CD4-positive, alpha-beta T cell treated with Interferon gamma for 1 hour (primary cell): ENCODE measurements at places on chromosomes 3 and 15.

DNA sequence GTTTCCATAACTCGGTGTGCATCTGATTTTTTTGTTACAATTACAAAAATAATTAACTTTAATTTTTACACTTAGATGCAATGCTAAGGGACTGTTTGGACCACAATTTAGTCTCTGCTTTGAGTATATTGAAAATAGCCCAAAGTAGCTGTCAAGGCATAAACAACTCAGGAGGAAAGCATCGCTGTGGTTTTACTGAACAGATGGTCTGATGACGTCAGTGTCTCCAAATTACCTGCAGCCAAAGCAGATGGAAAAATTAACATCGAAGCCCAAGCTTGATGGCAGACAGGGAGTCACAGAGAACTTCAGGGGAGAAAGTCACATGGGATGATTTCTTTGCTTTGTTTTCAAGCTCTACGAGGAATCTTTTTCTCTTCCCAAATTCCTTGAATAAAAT is 83.1 kb upstream of the PLCL2 start:
- DNase-seq, result no peak

DNA sequence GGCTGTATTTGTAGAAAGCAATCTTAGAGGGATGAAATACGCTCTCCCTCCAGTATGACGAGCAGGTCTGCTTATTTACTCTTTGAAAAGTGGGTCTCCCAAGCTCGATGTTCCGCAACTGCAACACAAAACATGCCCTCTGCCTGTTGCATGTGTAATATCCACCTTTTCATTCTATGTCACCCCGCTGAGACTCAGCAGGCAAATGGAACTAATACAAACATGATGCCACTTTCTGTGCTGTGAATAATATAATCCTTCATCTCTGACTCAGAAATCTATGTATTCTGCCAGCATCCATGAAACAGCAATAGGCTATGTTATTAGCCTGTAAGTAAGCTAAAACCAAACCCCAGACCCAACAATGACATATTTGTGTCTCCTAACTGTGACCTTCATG is 200.8 kb upstream of the TMCO5A start:
- no peak for DNase-seq

DNA sequence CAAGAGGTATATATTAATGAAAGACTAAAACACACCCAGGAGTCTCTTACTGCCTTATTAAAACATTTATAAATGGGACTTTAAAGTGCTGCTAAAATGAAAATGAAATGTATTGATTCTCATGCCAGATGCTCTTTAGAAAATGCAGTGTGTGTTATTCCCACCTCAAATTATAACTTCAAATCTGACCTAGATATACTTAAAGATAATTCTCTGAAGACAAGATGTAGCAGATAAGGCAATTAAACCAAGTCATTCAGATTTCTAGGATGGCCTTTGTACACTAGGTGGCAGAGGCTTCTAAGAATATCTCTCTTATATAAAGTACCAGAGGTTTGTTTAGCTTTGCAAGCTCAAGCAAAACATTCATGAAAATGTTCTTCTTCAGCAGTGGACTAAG is 26.9 kb upstream of the GOLGA8B start:
- no peak for DNase-seq

- no peak for DNase-seq
Observed at GRCh38 chr3:124435467-124435866, 294.8 kb upstream of the UMPS start.

DNA sequence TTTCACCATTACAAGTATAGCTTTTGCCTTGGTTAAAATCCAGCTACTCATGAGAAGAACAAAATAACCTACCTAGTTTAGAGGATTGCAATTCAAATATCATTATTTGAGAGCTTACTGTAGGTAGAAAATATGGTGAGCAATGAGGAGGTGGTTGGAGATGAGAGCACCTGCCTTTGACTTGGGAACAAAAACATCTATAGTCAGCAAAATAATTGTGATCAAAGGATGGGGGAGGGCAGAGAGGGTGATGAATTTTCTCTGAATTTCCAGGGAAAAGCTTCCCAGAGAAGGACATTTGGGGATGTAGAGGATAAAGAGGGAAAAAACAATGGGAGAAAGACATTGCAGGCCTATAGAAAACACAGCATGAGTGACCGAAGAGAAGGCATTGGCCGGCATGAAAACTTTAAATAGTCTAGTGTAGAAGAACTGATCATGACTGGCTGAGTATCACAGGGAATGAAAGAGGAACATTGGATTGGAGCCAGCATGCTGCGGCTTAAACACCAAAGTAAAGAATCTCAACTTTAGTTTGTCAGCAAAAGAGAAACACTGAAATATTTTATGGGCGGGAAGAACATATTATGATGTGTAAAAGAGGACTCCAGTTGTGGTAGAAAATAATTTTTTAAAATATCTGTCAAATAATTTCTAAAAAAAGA is 581.3 kb downstream of the UNC13C start:
- no peak for DNase-seq
